ENCODE measurements at places on chromosomes 7 and 10.
A peak's percentile ranks its signal among the peaks of the same experiment; 100 is the strongest.

DNA sequence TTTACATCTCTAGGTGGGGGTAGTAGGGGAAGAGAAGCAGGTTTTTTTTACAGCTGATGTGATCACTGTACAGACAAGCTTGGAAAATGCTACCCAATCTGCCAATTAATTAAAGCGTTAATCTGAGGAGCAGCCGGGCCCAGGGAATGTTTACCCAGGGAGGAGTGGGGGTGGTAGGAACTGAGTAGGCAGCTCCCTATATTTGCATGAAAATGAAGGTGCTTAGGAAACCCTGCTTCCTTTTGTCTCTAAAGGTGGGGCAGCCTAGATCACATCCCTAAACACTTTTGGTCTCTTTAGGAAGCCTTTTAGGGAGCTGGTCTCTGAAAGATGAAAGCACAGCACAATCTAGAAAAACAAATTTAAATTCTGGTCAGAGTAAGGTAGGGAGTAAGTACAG lies 53.0 kb upstream of the NFKB2 start:
- DNase-seq, result no peak

DNA sequence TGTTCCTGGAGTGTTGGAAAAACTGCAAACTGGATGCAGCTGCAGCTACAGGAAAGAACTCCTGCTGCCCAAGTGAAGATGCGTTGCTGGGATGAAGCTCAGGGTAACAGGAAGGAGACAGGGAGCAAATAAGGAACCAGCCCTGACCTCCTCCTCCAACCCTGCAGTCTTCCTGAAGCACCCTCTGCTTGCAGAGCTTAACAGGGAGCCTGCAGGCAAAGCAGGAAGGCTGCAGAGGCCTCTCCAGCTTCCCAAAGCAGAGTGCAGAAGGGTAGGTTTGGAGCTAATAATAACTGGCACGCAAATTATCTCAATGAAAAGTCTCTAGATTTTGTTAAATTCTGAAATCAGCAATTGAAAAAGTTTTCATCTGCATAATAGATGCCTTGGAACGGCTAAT lies 92.5 kb downstream of the SORCS1 start:
- no peak for DNase-seq

- peak; percentile 14 for DNase-seq
These were observed at the start of gene IL6 for GRCh38 chr7:22726907-22727713. IL6 (plus strand) TSS chr7:22727200; CDS start chr7:22727263, 63 bp downstream.

DNA sequence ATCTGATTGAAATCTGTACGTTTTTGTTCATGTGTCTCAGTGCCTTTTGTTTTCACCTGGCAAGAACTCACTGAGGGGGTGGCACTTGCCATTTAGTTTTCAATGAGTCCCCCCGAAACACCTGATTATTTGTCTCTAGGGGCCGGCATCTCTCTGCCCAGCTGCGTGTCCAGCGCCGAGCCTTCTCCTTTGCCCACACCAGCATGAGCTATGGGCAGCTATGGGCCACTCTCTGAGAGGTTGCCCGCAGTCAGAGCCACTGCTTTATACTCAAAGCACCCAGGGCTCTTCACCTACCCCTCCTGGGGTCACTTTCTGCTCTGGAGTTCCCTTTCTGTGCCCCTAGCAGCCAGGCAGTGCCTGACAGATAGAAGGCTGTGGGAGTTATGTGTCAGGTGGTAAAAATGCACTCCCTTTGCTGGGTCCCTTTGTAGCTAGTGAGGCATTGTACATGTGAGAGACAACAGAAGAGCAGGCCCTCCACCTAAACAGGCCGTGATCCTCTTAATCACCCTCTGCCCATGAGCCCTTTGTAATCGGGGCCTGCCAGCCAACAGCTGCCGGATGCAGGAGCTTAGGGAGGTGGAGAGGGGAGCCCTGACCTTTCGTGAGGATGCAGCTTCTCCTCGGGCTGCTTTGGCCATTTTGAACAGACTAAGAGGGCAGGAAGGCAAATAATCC lies 133.1 kb upstream of the NPS start:
- no peak for DNase-seq

DNA sequence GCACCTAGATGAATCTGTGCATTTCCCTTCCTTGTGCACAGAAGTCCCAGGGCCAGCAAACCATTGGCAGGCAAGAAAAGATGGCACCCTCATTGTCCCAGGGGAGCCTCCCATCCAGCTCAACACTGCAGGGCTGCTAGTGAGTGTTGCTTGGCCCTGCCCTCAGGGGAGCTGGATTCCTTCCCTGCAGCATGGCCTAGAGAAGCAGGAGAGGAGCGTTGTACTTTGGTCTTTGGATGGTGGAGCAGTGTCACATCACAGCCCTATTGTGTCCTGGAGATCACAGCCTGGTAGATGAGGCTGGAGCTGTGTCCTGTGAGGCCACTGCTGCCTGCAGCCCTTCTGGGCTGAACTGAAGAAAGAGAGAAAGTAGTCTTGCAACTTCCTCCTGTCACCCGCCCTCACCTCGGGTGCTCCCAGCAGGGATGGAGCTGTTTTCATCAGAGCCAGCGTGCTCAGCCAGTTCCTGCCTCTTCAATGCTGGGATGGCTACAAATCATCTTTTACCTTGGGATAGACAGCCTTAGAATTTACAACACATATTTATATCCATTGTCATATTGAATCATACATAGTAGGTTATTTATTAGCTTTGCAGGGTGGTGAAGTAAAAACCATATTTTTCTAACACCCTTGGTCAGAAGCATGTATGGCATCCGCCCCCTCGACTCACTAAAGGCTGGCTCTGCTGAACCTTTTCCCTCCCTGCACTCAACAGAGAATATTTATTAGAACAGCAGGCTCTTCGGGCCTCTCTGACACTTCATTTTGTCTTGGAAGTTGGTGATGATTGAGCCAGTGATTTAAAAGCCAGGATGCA lies 43.1 kb upstream of the FAM180A start:
- no peak for DNase-seq
